Activated CD4-positive, alpha-beta T cell treated with anti-CD3 and anti-CD28 coated beads for 24 hours (primary cell): ENCODE measurements at places on chromosomes 16 and 17.

- DNase-seq, result no peak
Observed at GRCh38 chr17:79294459-79295071, 219.9 kb downstream of the ENGASE start.

DNA sequence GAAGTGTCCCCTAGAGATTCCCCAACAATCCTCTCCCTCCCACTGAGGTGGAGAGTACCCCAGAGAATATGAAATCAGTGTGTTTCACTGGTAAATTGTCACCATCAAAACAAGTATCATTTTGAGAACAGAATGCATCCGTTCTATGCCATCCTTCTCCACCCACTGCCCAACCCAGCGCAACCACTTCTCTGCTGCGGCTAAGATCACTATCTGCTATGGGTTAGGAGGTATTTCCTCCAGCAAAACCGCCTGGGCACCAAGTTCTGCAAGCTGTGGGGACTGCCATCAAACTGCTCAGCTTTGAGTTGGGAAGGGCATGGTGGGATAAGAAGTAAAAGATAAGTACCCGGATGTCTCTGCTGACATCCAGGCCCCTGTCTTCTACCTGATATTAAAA, 24.4 kb downstream of the CNTNAP1 start:
- peak; percentile 24 for DNase-seq

GRCh38 chr17:72523491-72523890, 402.7 kb downstream of the SOX9 start:
- no peak for DNase-seq

- no peak for DNase-seq
Observed at GRCh38 chr16:86584726-86585721, 6.7 kb downstream of the FOXL1 start.

DNA sequence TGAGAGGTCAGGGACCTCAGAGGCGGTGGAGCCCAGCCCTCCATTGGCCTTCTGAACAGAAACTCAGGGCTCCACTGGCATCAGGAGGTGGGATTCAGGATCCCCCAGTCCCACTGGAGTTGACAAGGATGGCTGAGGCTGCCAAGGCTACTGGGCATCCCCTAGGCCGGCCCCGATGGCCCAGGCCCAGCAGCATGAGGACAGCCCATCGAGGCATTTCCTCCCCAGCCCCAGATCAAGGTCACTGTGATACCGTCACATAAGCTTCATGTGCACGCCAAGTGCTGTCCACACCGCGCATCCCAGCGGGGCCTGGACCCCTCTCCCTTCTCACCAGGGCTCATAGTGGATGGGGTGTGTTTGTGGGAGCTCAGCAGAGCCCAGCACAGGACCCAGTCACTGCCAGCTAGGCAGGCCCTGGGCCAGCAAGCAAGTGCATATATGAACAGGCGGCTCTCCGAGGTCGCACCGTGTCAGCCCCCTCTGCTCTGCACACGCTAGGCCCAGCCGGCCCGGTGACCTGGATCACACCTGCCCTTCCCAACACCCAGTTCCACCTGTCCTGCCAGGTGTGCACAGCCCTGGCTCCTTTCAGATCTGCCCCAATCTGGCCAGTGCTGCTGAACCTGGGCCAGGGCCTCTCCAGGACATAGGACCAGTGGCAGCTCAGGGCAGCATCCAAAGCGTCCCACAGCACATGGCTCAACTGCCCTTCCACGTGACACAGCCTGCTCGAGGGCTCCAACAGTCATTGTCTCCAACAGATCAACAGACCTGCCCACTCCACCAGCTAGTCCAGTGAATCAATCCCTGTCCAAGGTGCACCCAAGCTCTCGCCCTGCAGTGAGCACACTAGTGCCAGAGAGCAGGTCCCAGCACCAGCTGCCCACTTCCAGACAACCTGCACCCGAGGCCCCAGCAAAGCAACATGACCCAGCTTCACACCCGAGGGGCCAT, 32.8 kb upstream of the RASD1 start:
- no peak for DNase-seq

GRCh38 chr16:22314661-22315626, 17.7 kb downstream of the POLR3E start:
- DNase-seq, result no peak

DNA sequence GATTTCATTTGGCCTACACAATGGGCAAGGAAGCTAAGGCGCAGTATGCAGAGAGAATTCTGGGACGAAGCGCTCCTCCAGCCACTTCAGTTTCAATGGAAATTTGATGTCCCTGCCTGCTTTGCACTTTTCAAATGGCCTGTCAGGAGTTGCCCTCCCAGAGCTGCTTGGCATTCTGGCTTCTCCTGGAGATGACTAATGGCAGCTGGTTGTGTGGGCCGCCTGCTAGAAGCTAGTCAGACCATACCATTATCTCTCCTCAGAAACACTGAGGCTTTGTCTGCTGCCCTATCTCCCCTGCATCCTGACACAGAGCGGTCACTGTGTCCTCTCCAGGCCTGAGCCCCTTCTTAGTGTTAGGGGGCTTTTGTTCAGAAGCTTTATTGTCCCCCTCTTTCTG, 180.1 kb downstream of the SPECC1 start:
- no peak for DNase-seq

DNA sequence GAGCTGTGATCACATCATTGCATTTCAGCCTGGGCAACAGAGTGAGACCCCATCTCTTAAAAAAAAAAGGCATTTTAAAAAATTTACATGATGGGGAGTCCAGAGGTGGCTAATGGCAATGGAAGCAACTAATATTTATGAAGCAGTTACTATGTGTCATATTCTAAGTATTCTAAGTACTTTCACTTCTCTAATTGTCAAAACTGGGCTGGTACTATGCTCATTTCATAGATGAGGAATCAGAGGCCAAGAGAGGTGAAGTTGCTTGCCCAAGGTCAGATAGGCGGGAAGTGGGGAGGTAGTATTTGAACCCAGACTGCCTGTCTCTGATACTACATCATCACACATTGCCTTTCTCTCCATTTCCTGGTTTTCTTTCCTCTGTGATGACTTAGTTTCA, 50.7 kb downstream of the SLC5A11 start:
- DNase-seq, result no peak

GRCh38 chr17:82281502-82282238, 8.2 kb upstream of the CSNK1D start:
- peak; percentile 29 for DNase-seq

- DNase-seq, result no peak
Observed at GRCh38 chr17:8709006-8709405, 35.6 kb downstream of the CCDC42 start.

GRCh38 chr17:34756637-34757021, 177.2 kb downstream of the TMEM132E start:
- no peak for DNase-seq

- no peak for DNase-seq
Observed at GRCh38 chr16:89067677-89068443, 25.8 kb upstream of the ACSF3 start.

- no peak for DNase-seq
Observed at GRCh38 chr16:11079652-11080187, 135.4 kb downstream of the CLEC16A start.

DNA sequence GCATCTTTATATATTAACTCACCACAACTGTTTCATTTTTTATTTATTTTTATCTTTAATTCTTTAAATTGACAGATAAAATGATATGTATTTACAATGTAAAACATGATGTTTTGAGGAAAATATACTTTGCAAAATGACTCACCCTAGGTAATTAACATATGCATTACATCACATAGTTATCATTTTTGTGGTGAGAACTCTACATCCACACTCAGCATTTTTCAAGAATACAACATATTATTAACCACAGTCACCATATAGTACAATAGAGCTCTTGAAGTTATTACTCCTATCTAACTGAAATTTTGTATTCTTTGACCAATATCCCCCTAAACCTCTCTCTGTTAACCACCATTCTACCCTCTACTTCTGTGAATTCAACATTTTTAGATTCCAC, 194.7 kb upstream of the KIF2B start:
- no peak for DNase-seq

- no peak for DNase-seq
Observed at GRCh38 chr16:86732621-86733295, 154.4 kb downstream of the FOXL1 start.

- no peak for DNase-seq
Observed at GRCh38 chr17:28956112-28956511, 4.8 kb upstream of the PHF12 start.

DNA sequence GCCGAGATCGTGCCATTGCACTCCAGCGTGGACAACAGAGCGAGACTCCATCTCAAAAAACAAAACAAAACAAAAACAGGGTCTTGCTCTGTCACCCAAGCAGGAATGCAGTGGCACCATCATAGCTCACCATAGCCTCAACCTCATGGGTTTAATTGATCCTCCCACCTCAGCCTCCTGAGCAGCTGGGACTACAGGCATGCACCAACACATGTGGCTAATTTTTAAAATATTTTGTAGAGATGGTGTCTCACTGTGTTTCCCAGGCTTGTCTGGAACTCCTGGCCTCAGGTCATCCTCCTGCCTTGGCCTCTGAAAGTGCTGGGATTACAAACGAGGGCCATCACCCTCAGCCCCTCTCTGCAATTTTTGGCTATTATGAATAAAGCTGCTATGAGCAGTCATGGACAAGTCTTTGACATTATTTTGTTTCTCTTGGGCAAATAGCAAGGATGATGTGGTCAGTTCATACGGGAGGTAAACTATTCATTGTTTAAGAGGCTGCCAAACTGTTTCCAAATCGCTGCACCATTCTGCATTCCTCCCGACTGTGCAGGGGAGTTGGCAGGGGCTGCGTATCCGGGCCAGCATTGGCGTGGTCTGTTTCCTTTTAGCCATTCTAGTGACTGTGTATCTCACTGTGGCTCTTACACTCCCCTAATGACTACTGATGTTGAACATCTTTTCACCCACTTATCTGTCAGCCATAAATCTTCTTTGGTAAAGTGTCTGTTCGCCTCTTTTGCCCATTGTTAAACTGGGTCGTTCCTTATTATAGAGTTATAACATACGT, 21.1 kb downstream of the EIF4A3 start:
- no peak for DNase-seq

GRCh38 chr17:49299996-49300395, 62.1 kb downstream of the ZNF652 start:
- DNase-seq, result no peak

DNA sequence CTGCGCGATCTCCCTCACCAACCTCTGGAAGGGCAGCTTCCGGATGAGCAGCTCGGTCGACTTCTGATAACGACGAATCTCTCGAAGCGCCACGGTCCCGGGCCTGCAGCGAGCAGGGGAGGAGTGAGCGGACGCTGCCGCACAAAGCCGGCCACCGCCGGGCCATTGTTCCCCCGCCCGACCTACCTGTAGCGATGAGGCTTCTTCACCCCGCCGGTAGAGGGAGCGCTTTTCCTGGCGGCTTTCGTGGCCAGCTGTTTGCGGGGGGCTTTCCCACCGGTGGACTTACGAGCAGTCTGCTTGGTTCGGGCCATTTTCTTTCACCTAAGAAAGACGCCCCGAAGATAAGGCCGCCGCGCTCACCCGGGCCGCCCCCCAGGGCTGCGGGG, 5.8 kb upstream of the UNK start:
- peak; percentile 61 for DNase-seq

GRCh38 chr16:20760346-20760745, 3.5 kb upstream of the ACSM3 start:
- no peak for DNase-seq

GRCh38 chr17:14827396-14827919, 437.7 kb downstream of the PMP22 start:
- no peak for DNase-seq

DNA sequence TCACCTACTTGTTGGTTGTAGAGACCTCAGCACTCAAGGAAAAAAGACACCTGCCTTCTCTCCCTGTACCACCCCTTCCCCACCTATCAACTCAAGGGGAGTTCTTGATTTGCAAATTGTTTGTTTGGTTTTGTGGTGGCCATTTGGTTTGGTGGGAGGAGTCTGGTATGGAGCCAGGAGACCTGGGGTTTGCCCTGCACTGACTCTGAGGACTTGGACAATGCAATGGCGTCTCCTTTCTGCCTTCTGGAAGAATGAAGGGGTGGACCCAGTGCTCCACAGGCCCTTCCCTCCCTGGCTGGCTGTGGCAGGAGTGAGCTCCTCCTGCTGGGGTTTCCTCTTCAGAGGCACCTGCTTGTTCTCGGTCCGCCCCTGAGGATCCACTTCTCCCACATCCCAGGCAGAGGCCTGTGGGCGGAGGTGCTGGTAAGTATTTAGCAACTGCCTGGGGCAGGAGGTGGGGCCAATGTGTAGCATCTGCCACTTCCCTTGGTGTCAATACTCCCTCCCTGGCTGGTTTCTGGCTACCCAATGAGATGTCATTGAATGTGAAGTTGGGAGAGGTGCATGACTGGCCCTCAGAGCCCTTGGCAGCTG, 164.5 kb downstream of the NTN1 start:
- DNase-seq, result no peak

DNA sequence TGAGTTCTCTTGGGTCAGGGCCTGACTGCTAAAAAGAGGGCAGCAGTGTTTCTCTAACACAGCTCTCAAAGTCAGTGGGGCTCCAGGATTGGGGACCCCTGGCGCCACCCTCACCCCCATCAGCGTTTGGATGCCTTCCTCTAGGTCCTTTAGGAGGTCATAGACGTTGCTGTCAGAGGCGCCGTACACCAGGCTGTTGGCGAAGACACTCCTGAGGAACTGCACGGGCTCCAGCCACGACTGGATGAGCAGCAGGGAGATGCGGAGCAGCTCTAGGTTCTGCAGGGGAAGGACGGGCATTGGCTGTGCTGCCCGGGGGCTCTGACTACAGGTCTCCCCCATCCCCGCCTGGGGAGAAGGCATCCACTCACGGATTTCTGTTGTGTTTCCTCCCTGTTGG, 993 bp downstream of the GH1 start:
- DNase-seq, result no peak

GRCh38 chr16:20673882-20674683, 23.4 kb downstream of the ACSM1 start:
- DNase-seq, result no peak

GRCh38 chr17:82153745-82154375, 55.8 kb upstream of the FASN start:
- DNase-seq, result peak; percentile 74

DNA sequence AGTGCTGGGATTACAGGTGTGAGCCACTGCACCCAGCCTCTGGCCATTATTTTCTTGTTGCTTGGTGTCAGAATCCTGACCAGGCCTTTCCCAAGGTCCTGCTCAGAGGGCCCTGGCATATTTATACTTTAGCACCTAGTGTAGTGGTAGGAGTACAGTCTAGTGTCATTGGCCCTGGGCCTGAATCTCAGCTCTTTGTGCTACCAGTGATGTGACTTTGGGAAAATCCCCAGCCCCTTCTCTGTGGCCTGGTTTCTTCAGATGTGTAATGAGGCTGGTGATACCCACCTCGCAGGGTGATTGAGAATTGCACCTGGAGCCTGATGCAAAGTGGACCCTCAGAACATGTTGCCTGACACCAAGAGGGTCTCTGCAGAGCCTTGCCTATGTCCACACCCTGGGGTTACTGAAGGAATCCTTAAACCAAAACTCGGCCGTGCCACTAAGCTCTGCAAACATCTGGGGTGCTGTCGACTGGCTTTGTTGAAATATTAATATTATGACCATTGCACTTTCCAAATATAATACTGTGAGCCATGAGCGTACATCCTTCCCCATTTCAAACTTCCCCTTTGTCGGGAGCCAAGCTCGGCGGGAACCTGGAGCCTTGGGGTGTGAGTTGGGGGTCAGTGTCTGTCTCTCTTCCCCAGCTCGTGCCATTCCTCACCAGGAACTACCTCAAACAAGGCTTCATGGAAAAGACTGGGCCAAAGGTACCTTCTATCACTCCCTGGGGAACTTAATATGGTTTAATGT, 18.0 kb upstream of the RNF135 start:
- no peak for DNase-seq

- no peak for DNase-seq
Observed at GRCh38 chr17:4969551-4970173, 2.0 kb upstream of the SPAG7 start.
